Right forelimb (tissue), 1 donor: ENCODE measurements at places on chromosomes 12 and 14.

DNA sequence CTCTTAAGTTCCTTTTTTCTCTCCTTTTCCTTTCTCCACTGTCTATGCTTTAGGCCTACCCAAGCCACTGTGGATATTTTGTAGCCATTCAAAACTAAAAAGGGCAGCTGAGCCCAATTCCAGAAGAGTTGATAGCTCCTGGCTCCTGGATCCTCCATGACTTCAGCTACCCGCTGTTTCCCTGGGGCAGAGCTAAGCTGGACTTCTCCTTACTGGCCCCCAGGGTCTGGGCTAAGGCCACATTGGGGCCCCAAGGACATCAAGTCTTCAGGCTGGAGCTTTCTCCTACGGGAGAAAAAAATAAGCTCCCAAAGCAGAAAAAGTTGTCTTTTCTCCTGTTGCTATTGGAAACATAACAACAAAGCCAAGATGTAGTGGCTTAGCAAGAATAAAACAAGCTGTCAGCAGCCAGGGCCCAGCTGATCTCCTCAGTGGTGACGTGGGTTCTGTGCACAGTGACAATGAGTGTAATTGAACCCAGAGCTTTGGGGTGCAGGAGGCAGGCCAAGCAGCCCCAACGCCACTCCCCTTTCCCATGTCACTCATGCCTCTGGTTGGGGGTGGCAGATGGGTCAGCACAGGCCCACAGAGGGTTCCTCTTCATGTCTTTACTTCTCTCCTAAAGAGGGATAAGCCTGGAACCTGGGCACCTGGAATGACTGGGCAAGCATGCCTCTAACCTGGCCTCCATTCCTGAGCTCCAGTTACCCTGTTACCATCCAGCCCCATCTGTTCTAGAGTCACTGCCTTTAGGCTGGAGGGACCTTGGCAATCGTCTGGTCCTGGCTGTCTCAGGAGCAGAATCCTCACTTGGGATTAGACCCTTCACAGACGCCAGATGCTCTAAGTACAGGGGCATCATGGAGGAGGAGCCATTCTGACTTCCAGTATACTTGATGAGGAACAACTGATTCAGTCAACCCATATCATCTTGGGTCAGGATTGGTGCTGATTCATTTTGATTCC is 171.2 kb downstream of the ZFP36L1 start:
- DNase-seq: no peak

DNA sequence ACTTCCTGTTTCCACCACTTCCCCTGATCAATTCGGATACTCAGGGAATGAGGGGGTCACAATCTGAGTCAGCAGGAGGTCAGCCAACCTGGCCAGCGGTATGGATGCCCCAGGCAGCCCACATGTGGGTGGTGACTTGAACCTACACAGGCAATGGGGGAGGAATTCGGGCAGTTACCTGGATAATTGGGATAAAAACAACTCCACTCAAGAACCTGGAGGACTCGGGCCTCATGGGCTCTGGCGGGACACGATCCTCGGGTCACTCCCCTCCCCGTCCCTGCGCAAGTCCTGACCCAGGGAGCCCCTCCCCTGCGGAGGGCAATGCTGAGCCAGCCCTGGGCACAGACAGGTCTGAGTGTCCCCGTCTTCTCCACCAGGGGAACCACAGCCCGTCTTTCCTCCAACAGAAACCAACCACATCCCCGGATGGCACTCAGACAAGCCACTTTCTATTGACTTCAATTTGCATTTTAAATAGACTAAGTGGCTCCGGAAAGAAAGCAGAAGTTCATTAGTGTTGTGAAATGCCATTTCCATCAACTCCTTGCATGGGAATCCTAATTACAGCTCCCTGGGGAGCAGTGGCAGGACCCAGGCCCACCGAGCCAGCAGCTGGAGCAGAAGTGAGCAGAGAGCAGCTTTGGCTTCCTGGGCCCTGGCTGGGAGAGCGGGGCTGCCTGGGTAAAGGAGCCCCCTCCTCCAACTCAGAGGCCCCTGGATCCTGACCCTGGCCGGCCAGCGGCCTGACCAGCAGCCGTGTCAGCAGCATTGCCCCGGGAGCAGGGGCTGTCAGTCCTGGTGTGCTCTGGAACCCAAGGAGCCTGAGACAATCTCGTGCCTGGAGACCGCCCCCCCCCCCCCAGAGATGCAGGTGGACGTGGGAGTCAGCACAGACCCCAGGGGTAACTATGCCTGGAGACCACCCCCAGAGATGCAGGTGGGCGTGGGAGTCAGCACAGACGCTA is 374.1 kb downstream of the ADGRD1 start:
- no peak for DNase-seq

DNA sequence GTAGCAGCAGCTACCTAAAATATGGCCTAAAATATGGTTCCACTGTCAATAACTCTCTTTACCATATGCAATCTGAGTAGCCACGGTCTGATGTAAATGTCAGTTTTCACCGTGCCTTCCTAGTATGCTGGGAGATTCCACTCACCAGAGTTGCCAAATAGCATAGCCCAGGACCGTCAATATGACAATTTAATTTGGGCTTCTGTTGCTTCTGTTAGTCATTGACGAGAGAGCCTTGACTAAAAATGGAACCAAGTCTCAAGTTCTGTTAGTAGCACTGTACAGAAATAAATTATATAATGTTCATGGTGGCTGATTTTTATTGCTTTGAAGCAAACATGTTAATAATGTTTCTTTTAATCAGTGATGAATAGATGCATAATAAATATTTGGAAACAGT is 348.4 kb downstream of the BCAT1 start:
- DNase-seq: no peak

DNA sequence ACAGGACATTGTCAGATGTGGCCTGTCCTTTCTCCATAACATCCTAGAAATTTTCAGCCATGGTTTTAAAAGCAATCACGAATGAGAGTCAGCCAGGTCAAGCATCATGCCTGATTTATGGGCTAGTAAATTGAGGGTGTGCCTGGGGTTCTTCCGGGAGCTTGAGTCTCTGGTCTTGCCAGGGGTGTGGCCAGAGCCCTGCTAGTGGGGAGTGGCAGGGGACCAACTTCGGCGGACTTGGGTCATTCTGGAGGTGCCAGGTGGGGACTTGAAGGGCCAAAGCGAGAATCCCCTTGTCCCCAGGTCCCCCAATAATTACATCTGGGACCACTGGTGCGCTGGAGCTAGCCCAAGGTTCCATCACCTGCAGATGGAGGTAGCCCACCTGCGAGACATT is 5.7 kb downstream of the OTUB2 start:
- DNase-seq: no peak

GRCh38 chr12:85279449-85280164 is 413 bp upstream of the ALX1 start:
- peak; percentile 56 for DNase-seq

DNA sequence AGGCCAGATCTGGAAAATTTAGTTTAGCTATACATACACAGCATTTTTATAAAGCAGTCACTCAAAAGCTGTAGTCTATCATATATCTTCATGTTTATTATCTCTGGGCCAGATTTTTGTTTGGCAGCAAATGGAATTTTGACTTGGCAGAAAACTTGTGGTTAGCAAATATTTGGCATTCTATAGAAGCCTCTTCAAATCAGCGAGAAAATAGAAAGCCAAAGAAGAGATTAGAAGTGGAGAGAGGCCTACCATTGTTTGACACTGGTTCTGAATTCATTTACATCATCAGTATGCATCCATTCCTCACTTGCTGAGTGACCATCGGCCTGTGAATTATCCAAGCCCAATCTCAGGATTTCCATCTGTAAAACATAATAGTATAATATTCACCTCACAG is 1077.6 kb downstream of the GALC start:
- no peak for DNase-seq

DNA sequence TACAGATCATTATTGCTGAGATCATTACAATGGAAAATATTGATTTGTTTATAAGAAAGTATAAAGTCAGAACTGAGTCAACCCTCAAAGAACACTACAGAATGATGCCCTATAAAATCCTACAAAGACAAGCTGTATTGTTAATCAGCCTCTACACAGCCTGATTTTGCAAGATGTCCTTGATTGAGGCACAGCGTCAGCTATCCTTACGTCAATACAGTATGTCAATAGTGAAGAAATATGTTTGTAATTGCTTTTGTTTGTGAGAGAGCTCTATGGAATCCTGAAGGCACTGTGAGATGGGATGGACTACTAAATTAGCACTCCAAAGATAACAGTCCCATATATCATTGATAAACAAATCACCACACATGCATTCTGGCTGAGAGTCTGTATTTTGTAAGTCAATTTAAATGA is 70.7 kb downstream of the RASSF9 start:
- no peak for DNase-seq

- no peak for DNase-seq
These were observed 27.6 kb downstream of the TBC1D15 start for GRCh38 chr12:71867131-71867530.

DNA sequence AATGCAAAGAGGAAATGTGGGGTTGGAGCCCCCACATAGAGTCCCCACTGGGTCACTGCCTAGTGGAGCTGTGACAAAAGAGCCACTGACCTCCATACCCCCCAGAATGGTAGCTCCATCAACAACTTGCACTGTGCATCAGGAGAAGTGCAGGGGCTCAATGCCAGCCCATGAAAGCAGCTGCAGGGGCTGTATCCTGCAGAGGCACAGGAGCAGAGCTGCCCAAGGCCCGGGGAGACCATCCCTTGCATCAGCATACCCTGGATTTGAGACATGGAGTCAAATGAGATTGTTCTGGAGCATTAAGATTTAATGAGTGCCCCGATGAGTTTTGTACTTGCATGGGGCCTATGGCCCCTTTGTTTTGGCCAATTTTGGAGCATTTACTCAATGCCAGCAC is 1023.6 kb downstream of the VRK1 start:
- DNase-seq: no peak

GRCh38 chr14:69615121-69615495 is 3.7 kb downstream of the SUSD6 start:
- DNase-seq: no peak

- DNase-seq: no peak
These were observed 96.3 kb upstream of the EEA1 start for GRCh38 chr12:93025145-93026103.

- no peak for DNase-seq
These were observed 28.4 kb upstream of the AP4S1 start for GRCh38 chr14:30996892-30997659.

DNA sequence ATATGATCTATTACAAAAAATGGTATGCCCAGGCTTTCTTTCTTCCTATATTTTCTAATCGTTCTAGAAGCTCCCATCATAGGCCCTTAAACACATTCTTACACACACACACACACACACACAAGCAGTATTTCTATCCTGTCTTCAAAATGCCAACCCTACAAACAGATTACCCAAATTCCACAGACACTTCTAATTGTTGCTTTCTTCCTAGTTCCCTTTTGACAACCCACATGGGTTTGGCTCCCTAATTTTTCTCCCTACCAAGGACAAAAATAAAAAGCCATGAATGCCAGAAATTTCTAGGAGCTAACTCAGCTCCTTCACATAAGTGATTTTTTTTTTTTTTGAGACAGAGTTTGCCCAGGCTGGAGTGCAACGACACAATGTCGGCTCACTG is 60.3 kb upstream of the NTF3 start:
- DNase-seq: no peak

DNA sequence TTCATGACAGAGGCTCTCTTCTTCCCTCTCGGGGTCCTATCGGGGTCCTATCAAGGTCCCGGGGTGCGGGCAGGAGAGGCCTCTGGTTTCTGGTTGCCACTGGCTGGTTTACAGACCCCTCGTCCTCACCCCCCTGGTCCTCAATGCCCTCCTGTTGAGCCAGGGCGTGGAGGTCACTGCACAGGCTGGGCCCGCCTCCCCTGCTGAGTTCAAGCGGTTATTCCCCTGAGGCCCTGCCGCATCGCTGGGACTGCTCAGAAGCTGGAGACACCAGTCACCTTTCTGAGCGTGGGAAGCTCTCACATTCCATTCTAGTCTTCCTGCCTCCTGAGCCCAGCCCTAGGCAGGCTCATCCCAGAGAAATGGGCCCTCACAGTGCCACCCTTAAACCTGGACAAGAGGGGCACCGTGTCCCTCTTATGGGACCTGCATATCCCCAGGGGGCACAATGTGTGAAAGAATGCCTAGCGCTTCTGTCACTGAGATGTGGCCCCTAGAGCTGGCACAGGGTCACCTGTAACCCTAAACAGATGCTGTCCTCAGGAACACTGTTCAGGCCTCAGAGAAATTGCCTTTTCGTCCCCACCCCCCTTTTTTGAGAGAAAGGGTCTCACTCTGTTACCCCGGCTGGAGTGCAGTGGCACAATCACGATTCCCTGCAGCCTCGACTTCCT is 177.7 kb upstream of the RGS6 start:
- no peak for DNase-seq

DNA sequence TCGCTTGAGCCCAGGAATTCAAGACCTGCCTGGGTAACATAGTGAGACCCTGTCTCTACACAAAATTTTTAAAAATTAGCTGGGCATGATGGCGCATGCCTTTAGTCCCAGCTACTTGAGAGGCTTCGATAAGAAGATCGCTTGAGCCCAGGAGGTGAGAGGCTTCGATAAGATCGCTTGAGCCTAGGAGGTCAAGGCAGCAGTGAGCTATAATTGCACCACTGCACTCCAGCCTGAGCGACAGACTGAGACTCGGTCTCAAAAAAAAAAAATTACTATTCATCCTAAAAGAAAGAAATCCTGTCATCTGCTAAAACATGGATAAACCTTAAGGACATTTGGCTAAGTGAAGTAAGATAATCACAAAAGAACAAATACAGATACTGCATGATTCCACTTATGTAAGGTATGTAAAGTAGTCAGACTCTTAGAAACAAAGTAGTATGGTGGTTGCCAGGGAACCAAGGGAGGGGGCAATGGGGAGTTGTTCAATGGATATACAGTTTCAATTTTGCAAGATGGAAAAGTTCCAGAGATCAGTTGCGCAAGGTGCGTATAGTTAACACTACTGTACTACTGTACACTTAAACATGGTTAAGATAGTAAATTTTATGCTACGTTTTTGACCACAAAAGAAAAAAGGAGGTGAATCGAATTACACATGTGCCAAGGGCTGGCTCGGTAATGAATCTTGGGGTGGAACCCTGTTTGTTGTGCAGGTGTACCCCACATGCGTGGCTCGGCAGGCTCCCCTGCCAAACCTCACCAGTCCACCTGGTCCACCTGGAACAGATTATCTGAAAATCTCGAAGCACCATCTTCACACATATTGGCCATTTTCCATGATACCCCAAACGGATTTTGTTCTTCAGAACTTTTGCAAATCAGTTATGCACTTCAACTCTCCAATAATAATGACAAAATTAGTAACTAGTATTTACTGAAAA is 18.3 kb upstream of the ATP2A2 start:
- no peak for DNase-seq

DNA sequence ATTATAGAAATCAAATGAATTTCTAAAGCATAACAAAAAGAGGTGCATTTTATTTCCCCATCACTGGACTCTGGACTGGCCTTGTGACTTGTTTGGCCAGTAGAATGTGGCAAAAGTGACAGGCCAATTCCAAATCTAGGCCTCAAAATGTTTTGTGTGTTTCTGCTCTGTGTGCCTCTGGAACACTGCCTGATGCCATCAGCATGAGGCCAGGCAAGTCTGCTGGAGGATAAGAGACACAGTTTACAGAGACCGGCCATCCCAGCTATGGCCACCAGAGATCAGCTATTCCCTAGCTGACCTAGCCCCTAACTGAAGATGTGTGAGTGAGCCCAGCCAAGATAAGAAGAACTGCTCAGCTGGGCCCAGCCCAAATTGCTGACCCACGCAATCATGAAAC is 32.9 kb downstream of the ASCL1 start:
- no peak for DNase-seq
